ENCODE measurements at places on chromosomes 11 and 22. TPM values are rescaled to one million over a fixed set of nuclear protein-coding genes. Genes with fewer than 3 reads are reported as not detected.

Gene CENPM
- polyA plus RNA-seq = 18.9 TPM

Gene PRR33
- polyA plus RNA-seq = not detected

DNA sequence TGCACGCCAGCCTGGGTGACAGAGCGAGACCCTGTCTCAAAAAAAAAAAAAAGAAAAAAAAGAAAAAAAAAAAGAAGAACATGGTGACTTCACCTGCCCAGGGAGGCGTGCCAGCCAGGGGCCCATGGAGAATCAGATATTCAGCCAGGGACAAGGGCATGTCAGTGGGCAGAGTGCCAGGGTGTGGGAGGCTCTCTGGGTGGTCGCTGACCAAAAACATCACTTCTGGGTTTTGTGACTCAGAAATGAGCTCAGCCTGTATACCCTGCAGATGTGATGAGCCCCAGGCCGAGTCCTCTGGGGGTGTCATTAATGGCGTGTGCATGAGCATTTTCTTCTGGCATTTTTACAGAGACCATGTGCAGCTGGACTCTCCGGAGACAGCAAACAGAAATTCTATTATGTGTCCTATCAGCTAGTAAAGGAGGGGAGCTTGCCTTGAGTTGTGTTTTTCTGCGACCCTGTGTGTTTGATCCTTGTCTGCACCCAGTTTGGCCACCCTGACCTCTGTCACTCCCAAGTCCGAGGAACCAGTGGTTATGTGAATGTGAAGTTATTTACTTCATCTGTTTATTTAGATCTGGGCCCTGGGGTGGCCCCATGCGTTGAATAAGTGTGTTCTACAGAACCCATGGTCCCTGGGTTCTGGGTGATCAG is 53.6 kb downstream of the BCR start:
- DNase-seq = peak; percentile 81

GRCh38 chr11:61032824-61033223 is 61.3 kb downstream of the CD6 start:
- no peak for DNase-seq

DNA sequence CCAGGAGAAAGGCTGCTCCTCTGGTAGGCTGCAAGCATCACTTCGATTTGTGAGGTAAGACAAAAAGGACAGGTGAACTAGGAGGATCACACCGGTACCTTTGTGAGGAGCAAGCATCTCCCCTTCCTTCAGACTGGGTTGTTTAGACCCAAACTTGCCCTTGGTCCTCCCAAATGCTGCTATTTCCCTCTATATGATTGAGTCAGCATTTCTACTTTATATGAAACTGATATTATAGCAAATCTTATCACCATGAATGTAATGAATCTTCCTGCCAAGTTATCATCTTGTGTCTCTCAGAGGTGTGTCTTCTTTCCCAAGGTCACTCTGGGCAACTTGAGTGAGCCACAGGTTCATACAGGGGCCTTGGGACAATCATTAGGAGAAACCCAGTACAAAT is 61.0 kb downstream of the KIRREL3 start:
- DNase-seq = no peak

DNA sequence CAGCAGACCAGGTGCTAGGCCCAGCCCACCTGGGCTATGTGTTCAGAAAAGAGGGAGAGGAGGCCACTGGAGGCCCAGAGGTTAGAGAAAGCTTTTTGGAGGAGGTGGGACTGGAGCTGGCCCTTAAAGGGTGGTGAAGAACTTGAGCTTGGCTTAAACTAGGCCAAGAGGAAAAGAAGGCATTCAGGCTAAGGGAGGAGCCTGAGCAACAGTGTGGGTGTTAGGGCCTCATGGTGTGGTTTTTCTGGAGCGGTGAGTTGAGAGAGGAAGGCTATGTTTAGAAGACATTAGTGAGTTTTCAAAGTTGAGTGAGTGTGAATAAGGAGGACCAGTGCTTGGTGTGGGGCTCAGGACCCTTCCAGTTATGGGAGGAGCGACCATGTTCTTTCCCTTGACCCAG is 6.2 kb downstream of the TAF6L start:
- no peak for DNase-seq

- no peak for DNase-seq
Observed at GRCh38 chr11:134469627-134470026, 57.6 kb upstream of the B3GAT1 start.

GRCh38 chr11:93997741-93998140 is 23.4 kb upstream of the HEPHL1 start:
- no peak for DNase-seq

GRCh38 chr11:32137263-32137662 is 46.4 kb downstream of the RCN1 start:
- peak; percentile 96 for DNase-seq

DNA sequence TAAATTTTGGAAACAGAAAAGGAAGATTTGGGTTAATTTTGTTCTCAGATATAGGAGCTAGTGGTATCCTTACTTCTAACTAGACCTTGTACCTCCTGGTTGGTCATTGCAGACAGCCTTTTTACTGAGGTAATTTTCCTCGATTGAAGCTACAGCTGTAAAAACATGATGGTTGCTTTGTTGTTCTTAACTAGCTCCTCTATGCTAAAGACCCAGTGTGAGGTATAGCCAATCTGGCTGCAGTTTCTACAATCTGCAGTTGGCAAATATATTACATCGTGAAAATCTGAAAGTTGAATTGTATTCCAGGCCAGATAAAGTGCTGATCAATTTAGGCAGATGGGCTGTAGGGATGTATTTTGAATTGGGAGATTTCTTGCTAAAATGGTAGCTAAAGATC is 116.5 kb downstream of the AASDHPPT start:
- DNase-seq = no peak

DNA sequence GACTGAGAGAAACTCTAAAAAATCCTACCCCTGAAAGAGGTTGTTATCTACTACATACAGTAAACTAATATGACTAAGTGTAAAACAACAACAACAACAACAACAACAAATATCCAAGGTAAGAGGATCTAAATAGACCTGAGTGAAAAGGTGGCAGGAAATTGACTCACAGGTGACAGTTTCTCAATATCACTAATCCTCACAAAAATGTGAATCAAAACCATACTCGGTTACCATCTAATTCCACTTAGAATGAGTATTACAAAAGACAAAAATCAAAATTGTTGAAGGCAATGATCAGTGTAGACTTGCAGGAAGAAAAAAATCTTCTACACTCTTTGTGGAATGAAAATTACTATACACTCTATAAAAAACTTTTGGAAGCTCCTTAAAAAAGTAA is 17.5 kb downstream of the RGL4 start:
- DNase-seq = no peak

- DNase-seq = peak; percentile 56
Observed at GRCh38 chr11:118634431-118635236, 27.2 kb downstream of the PHLDB1 start.

DNA sequence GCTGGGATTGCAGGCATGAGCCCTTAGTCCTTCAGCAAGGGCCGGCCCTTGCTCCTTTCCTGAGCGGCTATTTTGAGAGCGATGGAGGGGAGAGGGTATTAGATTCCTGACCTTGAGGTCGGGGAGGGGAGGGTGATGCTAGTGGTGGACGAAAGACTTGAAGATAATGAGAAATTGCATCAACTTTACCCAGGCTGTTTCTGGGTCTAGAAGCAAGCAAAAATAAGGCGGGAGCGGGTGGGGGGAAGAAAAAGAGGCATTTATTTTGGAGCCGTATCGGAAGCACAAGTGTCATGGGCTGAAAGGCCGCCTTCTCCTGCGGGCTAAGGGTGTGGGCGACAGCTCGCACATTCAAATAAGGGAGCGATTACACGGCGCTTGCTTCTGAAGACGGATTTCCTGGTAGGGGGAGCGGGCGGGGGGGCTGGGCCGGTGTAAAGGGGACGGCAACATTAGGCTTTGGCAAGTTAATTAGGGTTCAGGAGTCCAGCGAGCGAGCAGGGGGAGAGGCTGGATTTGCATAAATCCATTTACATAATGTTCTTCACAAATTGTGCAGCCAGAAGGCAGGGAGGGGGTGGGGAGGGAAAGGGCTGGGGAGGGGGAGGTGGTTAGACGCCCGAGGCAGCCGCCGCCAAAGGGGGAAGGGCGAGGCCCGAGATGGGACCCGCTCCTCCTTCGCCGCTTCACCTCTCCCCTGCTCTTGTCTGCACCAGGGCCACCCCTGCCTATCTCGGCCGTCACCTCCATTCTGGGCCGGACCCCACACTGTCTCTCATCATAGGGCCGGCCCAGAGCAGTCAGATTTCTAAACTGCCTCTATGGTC is 245.9 kb downstream of the MIAT start:
- no peak for DNase-seq

GRCh38 chr11:130846606-130847005 is 69.7 kb downstream of the SNX19 start:
- DNase-seq = peak; percentile 64

DNA sequence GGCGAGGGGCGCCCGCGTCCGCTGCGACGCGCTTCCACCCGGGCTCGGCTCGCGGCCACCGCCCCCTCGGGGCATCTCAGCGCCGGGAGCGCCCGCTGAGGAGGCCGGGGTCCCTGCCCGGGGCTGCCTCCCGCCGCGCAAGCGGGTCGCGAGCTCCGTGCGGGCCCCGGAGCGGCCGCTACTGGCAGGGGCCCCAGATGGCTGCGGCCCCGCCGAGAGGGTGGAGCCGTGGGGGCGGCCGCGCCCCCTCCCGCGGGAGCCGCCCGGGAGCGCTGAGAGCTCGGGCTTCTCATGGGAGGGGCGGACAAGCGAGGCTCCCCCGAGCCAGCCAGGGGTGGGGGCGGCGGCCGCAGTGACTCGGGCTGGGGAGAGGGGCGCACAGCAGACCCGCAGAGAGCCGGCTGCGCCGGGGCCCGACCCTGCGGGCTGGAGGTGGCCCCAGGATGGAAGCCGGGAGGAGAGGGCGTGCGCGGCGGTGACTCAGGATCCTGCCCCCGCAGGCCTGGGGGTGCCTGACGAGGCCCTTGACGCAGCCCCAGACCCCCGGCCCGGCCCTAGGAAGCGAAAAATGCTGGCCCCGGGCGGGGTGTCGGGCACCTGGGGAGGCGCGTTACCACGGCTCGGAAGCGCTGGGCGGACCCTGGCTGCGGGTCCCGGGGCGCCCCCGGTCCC is 603 bp upstream of the ZFTA start:
- peak; percentile 74 for DNase-seq

DNA sequence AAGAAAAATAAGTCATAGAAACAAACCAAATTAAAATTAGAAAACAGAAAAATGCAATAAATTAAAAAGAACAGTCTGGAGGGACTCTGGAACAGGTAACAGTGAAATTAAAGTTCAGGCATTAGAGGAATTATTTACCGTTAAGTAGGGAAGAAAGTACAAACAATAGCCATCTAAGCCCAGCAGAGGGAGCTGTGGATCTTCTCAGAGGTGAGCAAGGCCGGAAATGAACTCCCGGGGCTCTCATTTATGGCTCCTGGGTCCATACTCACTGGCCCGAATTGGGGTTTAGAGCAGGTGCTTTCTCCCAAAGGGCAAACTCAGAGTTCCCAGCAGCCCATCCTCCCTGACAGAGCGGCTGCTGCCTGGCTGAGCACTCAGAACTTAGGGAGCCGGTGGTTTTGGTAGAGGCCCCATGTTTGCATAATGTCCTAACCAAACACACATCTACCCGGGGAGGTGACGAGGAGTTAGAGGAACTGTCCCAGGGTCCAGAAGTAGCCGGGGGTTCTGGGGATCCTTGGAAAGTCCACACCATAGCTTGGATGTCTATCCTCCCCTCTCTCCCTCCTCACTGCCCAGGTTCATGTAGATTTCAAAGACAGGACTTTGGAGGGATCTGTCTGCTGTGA is 87.8 kb upstream of the VPREB1 start:
- peak; percentile 72 for DNase-seq

Gene HTR3B
- not detected for polyA plus RNA-seq

GRCh38 chr11:95486466-95486865 is 255.5 kb upstream of the SESN3 start:
- DNase-seq = peak; percentile 30

Gene CCDC15
- polyA plus RNA-seq = 1.8 TPM

Gene MS4A6A
- not detected for polyA plus RNA-seq

Gene APLNR
- not detected for polyA plus RNA-seq

Gene P2RY2
- polyA plus RNA-seq = not detected

DNA sequence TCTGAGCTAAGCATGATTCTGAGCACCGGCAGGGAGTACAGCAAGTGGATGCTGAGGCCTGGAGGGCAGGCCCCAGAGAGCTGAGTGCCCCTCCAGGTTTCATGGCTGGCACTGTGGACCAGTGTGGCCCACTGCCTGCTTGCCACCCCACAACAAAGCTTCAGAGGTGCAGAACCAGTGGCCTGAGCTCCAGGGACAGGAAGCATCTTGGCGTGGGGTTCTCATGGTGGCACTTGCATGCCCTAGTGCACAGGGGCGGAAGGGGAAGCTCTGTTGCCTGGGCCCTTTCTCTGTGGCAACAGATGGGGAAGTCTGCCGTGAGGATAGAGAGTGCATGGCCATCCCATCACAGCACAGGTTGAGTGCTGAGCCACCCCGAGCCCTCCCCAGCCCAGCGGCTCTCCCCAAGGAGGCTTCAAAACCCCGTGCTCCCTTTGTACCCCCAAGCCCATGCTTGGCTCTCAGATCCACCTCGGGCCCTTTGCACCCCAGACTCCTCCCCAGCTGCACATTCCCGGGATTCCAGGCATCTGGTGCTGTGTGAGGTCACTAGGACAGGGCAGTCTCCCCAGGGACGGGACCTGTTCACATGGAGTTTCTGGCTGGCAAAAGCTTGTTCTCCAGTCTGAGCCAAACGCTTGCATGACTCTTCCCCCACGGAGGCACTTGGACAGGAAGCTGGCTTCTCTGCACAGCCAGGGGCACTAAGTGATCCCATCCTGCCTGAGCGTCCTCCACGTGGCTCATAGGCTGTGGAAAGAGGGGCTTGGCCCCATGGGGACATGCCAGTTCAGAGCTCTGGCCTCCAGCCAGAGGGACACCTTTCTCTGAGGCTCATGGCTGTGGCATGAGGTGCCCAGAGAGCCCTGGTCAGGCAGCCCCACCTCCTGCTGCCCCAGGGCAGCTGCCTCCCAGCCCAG is 4.2 kb downstream of the SLC25A1 start:
- peak; percentile 87 for DNase-seq

GRCh38 chr22:40410272-40410671 is 39.9 kb downstream of the SGSM3 start:
- peak; percentile 61 for DNase-seq

Gene GSTT2B
- 15.6 TPM for polyA plus RNA-seq

DNA sequence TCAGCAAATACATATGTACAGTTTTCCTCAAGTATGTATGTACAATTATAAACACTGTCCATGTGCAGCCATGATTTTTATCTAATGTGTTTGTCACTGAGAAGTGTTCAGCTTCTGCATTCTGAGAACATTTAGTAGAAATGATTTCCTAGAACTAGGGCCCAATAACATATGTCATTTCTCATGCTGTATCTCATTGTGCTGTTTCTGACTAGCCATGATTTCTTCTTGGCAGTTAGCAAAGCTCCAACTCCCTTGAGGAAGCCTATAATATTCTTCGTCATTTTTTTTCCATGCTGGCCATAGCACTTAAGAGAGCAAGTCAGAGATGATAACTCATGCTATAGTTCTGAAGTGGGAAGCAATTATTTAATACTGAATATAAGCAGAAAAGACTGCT is 187.8 kb downstream of the DDX10 start:
- DNase-seq = no peak
